ENCODE measurements at places on chromosomes 11 and 22. TPM values are rescaled to one million over a fixed set of nuclear protein-coding genes. Genes with fewer than 3 reads are reported as not detected.
A peak's percentile ranks its signal among the peaks of the same experiment; 100 is the strongest.

DNA sequence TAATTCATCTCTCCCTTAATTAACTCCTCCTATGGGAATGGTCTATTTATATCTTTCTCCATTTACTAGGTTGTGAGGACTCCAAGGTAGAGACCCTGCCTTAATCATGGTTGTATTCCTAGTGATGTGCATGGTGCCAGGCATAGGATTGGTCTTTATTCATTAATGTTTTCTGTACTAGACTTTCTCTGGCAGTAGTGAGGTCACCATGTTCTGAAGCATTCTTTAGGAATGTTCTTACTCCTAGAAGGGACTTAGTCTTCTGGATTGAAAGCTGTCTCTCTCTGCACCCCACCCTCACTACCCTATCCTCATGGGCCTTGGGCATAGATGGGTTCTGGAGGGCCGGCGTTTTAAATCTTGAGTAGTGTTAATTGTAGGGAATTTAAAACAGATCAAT is 10.6 kb upstream of the INSC start:
- peaks cover 14% of the 10 kb centered on the region for H3K4me1 ChIP-seq
- H3K36me3 ChIP-seq = no peaks in the 10 kb centered on the region
- no peak overlapping the region for H3K27ac ChIP-seq

DNA sequence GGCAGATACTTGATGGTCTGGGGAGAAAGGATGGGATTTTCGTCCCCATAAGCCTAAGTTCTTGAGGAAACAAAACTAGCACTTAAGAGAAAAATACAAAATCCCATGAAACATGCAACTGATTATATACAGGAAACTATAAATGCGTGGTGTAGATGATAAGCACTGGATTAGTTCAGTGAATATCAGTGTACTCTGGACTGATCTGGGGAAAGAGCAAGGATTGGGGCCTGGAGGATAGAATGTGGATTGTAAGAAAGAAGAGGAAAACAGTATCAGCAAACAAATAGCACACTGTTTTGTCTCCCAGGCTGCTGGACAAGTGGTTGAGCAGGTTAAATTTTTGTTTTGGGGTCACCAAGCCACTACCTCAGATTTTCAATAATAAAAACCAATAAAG is 49.8 kb downstream of the DCUN1D5 start:
- H3K36me3 ChIP-seq = no peaks in the 10 kb centered on the region
- DNase-seq = no peak
- no peaks in the 10 kb centered on the region for H3K4me1 ChIP-seq
- H3K27ac ChIP-seq = no peak overlapping the region
- H3K27me3 ChIP-seq = peaks cover 4% of the 10 kb centered on the region

DNA sequence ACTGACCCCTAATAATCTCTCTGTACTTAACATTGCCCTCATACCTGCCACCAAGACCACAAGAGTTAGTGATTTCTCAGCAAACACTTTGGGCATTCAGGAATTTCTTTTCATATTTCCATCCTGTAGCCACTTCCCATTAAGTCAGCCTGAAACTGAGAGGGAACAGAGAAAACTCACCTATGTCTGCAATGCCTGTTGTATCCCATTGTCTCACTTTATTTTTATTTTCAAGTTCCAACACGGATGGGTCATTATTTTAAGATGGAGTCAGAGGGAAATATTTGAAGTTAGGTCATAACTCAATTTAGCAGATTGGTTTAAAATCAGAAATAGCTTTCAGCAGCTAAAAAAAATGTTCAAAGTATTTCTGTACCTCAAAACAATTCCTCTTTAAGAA is 937.8 kb upstream of the CHORDC1 start:
- H3K27ac ChIP-seq = no peak overlapping the region
- H3K4me3 ChIP-seq = no peak overlapping the region
- no peak for DNase-seq
- H3K36me3 ChIP-seq = no peaks in the 10 kb centered on the region

GRCh38 chr22:19062943-19063308 is 59.3 kb downstream of the DGCR2 start:
- DNase-seq = no peak
- H3K4me1 ChIP-seq = no peaks in the 10 kb centered on the region
- no peak overlapping the region for H3K4me3 ChIP-seq
- H3K27ac ChIP-seq = no peak overlapping the region
- peaks cover 20% of the 10 kb centered on the region for H3K36me3 ChIP-seq

Gene NELL1
- not detected for total RNA-seq

DNA sequence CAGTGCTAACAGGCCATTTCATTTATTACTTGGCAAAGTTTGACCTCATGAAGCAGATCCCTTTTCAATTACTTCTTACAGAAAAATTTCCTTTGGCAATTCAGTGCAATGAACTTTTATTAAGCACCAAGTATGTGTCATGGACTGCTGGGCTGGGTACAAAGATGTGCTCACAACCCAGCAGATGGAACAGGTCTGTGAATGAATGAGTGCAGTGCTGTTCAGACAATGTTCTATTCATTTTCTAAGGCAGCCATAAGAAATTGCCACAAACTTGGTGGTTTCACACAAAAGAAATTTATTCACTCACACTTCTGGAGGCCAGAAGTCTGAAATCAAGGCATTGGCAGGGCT is 428.5 kb downstream of the SOX6 start:
- no peaks in the 10 kb centered on the region for H3K27me3 ChIP-seq
- DNase-seq = no peak
- no peaks in the 10 kb centered on the region for H3K36me3 ChIP-seq
- no peak overlapping the region for H3K4me3 ChIP-seq
- H3K27ac ChIP-seq = no peak overlapping the region

DNA sequence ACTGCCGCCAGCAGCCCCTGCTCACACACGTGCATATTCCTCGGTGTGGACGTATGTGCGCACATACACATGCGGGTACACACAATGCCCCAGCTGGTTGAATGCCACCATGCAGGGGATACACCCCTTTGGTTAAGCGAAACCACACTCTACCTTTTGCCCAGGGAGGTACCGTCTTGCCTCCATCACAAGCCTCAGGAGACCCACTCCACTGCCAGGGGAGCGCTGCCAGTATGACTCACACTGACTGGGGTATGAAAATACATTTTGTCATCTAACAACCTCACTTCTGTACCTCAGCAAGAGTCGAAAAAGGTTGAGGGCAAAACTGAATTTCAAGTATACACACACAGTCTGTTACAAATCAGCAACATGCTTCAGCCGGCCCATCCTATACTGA is 39.4 kb downstream of the TMEM45B start:
- peaks cover 45% of the 10 kb centered on the region for H3K4me1 ChIP-seq
- H3K27ac ChIP-seq = no peak overlapping the region
- H3K4me3 ChIP-seq = peak overlapping the region; percentile 65
- no peaks in the 10 kb centered on the region for H3K27me3 ChIP-seq

DNA sequence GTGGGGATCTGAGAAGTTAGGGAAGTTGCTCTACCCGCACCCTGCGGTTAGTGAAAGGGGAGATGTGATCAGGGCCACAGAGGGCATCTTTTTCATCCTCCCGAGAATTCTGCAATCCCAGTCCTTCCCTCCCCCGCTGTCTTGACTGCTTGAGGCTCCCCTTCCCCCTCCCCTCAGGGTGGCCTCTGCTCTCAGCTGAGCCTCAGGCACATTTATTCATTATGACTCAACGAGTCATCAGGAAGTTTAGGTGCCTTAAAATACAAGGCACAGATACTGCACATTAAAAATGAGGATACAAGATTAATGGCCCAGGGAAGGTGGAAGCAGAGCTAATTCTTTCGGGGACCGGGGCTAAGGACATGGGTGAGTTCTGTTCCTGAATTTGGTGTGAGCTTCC is 104.0 kb downstream of the CACNA1I start:
- no peak overlapping the region for H3K4me3 ChIP-seq
- no peaks in the 10 kb centered on the region for H3K4me1 ChIP-seq
- H3K27ac ChIP-seq = no peak overlapping the region
- no peaks in the 10 kb centered on the region for H3K27me3 ChIP-seq

Gene ART1
- total RNA-seq = not detected

- H3K4me1 ChIP-seq = peaks cover 80% of the 10 kb centered on the region
- H3K27ac ChIP-seq = peak overlapping the region; percentile 95
- peak overlapping the region; percentile 76 for H3K4me3 ChIP-seq
- H3K27me3 ChIP-seq = no peaks in the 10 kb centered on the region
- H3K36me3 ChIP-seq = peaks cover 20% of the 10 kb centered on the region
These were observed 288.1 kb downstream of the ETS1 start for GRCh38 chr11:128299132-128299726.

- H3K36me3 ChIP-seq = peaks cover 41% of the 10 kb centered on the region
- H3K27ac ChIP-seq = peak overlapping the region; percentile 78
- peaks cover 39% of the 10 kb centered on the region for H3K4me1 ChIP-seq
- DNase-seq = peak; percentile 68
These were observed 81.9 kb downstream of the PRR5L start for GRCh38 chr11:36377759-36378564.

DNA sequence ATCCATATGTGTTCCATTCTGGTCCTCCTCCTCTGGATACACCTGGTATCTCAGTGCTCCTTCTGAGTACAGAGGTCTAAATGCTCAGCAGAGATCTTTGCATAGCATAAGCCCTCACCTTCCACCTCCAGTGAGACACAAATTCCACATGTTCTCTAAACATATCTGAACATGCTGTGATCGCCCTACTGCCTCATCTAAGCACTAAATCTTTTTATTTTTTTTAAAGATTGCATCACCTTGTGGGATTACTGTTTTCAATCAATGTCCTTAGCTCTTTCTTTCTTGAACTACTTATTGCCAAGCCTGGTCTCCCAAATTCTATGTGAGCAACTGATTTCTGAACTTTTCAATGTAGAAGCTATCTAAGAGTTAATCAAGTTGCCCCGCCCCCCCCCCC is 113.4 kb downstream of the TRPC6 start:
- H3K27ac ChIP-seq = no peak overlapping the region
- no peaks in the 10 kb centered on the region for H3K36me3 ChIP-seq
- no peak for DNase-seq
- no peak overlapping the region for H3K4me3 ChIP-seq
- no peaks in the 10 kb centered on the region for H3K27me3 ChIP-seq
- H3K4me1 ChIP-seq = no peaks in the 10 kb centered on the region

Gene ARHGEF17
- 0.05 TPM for total RNA-seq

DNA sequence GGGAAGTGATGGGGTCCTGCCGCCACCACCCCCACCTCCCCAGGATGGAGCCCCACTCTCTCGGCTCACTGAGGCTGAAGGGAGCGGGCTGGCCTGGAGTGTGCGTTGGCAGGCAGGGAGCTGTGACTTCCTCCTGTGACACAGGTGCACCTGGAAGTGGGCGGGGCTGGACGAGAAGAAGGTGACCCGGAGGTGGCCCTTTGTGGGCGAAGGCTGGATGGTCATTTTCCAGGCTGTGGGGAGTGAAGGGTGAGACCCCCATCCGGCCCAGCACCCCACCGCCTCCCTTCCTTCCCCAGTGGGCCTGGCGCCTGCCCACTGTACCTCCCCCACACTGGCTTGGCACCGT is 15.3 kb downstream of the IL17REL start:
- H3K4me1 ChIP-seq = peaks cover 4% of the 10 kb centered on the region
- H3K27me3 ChIP-seq = no peaks in the 10 kb centered on the region
- no peaks in the 10 kb centered on the region for H3K36me3 ChIP-seq
- no peak overlapping the region for H3K4me3 ChIP-seq

GRCh38 chr22:36641902-36642640 is 61.5 kb downstream of the CACNG2 start:
- no peak for DNase-seq
- H3K27me3 ChIP-seq = peaks cover 4% of the 10 kb centered on the region
- H3K4me3 ChIP-seq = no peak overlapping the region
- H3K27ac ChIP-seq = no peak overlapping the region
- no peaks in the 10 kb centered on the region for H3K36me3 ChIP-seq
- H3K4me1 ChIP-seq = no peaks in the 10 kb centered on the region

DNA sequence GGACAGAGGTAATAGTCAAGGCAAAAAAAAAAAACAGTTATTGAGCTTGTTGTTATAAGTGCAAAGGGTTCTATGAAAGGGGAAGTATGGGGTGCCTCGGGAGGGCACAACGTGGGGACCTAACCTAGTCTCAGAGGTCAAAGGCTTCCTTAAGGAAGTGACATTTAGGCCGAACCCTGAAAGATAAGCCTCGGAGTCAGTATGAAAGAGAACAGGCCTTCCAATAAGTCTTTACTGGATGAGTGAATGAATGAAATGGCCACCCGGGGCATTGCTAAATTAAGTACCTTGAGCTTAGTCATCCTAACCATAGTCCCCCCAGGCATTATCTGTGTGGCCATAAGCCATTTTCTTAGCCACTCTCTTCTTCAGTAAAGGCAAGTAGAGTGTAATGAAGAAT is 19.7 kb downstream of the FLI1 start:
- DNase-seq = no peak
- peaks cover 73% of the 10 kb centered on the region for H3K4me1 ChIP-seq
- peaks cover 32% of the 10 kb centered on the region for H3K36me3 ChIP-seq
- H3K4me3 ChIP-seq = no peak overlapping the region
- no peaks in the 10 kb centered on the region for H3K27me3 ChIP-seq

GRCh38 chr22:47540011-47540410 is 777.6 kb downstream of the TBC1D22A start:
- no peak overlapping the region for H3K27ac ChIP-seq
- no peaks in the 10 kb centered on the region for H3K4me1 ChIP-seq
- H3K4me3 ChIP-seq = no peak overlapping the region
- no peak for DNase-seq
- H3K36me3 ChIP-seq = no peaks in the 10 kb centered on the region
- no peaks in the 10 kb centered on the region for H3K27me3 ChIP-seq

Gene MRGPRX4
- not detected for total RNA-seq

GRCh38 chr11:80320765-80321164 is 879.9 kb upstream of the TENM4 start:
- H3K4me3 ChIP-seq = no peak overlapping the region
- H3K27me3 ChIP-seq = no peaks in the 10 kb centered on the region
- no peak for DNase-seq
- no peaks in the 10 kb centered on the region for H3K4me1 ChIP-seq

GRCh38 chr11:32829680-32830412 is at the start of gene PRRG4:
TSS of gene PRRG4 (plus strand) at chr11:32829927. CDS start at chr11:32830530, 603 bp downstream.
- H3K36me3 ChIP-seq = no peaks in the 10 kb centered on the region
- peaks cover 31% of the 10 kb centered on the region for H3K27me3 ChIP-seq
- peak within 1 kb of the TSS; percentile 82 for H3K27ac ChIP-seq
- peaks cover 14% of the 10 kb centered on the region for H3K4me1 ChIP-seq
- peak; percentile 87 for DNase-seq

DNA sequence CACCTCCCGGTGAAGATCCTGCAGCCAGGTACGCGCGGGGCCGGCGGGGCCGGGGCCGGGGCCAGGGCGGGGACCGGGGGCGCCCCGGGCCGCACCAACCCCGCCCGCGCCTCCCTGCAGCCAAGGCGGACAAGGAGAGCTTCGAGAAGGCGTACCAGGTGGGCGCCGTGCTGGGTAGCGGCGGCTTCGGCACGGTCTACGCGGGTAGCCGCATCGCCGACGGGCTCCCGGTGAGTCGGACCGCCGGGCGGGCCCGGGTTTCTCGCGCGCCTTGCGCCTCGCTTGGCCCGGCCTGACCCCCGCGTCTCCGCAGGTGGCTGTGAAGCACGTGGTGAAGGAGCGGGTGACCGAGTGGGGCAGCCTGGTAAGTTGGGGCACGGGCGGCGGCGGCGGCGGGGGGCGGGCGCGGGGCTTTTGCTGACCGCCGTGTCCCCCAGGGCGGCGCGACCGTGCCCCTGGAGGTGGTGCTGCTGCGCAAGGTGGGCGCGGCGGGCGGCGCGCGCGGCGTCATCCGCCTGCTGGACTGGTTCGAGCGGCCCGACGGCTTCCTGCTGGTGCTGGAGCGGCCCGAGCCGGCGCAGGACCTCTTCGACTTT is 531 bp downstream of the PIM3 start:
- H3K36me3 ChIP-seq = peaks cover 35% of the 10 kb centered on the region
- no peaks in the 10 kb centered on the region for H3K27me3 ChIP-seq
- H3K4me3 ChIP-seq = peak overlapping the region; percentile 94
- peak overlapping the region; percentile 95 for H3K27ac ChIP-seq
- H3K4me1 ChIP-seq = peaks cover 17% of the 10 kb centered on the region

All from activated CD4-positive, alpha-beta T cell treated with anti-CD3 and anti-CD28 coated beads, Interleukin-2, amount 10 ng/mL, durations not matched to agents 24 days and 14 days (primary cell).